T-helper 17 cell (primary cell): ENCODE measurements at places on chromosomes 12 and 14.

DNA sequence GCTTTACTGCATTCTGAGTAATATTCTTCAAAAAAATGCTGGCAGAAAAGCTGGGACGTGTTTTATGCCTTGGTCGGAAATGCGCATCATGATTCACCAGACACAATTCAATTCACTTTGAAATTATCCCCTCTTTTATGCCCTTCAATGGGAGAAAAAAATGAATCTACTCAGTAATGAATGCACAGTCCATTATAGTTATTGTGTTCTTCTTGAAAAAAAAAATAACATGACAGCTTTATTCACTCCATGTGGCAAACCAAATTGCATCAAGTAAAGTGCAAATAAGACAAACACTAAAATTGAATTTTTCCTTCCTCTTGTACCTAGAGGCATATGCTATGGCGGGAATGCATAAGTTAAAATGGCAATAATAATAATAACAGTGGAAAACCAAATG, 159.4 kb upstream of the IFNG-AS1 start:
- DNase-seq, result no peak

DNA sequence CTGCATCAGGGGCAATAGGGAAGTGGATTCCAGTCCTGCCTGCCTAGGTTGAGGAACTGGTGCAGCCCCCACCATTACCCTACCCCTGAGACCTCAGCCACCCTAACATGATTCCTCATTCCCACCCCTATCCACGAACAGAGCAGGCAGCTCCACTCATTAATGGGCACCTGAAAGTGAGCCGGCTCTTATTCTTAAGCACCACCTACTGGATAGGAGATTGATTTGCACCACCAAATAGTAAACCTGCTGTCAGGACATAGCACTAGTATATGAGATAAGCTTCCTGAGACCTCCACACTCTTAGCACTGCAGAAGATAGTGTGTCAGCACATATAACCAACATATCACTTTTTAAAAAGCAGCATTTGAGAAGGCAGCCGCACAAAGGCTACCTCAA, 573.2 kb downstream of the SOX5 start:
- no peak for DNase-seq

GRCh38 chr14:31341280-31341679, 79.1 kb downstream of the HEATR5A start:
- no peak for DNase-seq

DNA sequence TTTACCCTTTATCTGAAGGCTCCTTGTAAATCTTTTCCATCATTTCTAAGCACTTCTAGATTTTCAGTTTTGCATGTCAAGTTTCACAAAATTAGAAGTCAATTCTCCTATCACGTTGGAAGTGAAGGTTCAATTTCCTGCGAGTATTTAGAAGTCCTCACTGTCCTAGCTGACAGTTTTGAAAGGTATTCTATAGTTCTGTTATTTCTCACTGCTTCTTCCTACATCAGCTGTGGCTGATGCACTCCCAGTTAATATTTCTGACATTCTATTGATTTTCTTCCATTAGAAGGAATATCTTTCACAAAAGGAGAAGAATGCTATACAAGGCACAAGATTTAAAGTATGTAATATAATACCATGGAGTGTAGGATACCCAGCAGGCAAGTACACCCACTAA, 15.8 kb upstream of the TMCC3 start:
- no peak for DNase-seq

DNA sequence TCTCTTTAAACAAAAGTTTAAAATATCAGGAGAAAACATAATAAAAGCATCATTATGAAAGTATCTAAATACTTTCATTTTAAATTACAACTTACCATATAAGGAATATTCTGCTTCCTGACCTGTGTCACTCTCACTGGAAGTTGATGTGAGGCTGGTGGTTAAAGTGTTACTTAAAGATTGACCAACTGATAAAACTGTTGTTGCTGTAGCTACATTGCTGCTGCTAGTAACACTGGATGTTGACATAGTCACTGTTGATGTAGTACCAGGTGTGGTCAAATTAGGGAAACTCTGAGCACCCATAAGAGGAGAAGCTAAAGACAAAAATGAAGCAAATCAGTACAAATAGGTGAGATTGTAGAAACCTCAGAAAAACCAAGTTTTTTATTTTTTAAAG, 79.9 kb downstream of the HECTD1 start:
- DNase-seq, result no peak

- no peak for DNase-seq
Observed at GRCh38 chr12:14825256-14825655, 11.3 kb upstream of the SMCO3 start.

DNA sequence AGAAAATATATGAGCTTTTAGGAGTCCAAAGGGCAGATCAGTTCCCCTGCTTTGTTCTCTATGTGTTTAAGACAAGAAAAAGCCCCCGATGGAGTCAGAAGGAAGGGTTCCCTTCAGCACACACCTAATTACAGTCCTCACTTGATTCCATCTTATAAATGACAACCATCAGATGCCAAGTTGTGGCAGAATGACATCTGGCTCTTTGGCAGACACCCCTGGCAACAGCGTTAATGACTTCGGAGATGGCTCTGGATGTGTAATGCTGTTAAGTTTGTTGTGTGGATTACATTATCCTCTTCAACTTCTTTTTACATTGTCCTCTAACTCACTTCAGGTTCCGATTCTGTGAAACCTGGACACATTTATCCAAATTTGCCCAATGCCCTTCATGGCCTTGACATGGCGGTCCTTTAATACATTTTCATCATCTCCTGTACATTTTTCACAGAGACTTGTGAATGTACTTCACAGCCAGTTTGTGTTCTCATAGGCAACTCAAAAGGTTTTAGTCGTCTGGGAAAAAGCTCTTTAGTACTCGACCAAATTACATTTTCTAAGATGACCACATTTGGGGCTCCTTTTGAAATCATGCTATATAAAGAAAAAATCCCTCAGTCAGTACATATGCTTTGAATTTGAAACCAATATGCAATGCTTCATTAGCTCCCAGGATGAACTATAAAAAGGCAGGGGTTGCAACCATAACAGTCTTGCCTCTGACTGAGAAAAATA, 667.8 kb downstream of the NOVA1 start:
- no peak for DNase-seq

DNA sequence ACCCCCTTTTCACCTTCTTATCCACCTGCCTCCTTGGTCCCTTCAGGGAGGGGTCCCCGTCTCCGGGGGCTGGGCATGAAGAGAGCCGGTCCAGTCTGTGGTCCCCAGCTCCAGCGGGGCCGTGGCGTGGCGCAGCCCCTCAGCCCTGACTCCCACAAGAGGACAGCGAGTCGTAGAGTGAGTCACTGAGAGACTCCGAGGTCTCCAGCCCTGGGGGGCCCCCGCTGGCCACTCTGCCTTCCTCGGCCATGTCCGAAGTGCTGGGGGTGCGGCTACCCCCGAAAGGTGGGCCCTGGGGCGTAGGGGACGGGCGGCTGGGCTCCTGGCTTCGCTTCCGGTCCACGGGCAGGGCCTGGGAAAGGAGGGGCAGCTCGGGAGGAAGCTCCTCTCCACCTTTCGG, 36.5 kb downstream of the NCKAP5L start:
- no peak for DNase-seq

DNA sequence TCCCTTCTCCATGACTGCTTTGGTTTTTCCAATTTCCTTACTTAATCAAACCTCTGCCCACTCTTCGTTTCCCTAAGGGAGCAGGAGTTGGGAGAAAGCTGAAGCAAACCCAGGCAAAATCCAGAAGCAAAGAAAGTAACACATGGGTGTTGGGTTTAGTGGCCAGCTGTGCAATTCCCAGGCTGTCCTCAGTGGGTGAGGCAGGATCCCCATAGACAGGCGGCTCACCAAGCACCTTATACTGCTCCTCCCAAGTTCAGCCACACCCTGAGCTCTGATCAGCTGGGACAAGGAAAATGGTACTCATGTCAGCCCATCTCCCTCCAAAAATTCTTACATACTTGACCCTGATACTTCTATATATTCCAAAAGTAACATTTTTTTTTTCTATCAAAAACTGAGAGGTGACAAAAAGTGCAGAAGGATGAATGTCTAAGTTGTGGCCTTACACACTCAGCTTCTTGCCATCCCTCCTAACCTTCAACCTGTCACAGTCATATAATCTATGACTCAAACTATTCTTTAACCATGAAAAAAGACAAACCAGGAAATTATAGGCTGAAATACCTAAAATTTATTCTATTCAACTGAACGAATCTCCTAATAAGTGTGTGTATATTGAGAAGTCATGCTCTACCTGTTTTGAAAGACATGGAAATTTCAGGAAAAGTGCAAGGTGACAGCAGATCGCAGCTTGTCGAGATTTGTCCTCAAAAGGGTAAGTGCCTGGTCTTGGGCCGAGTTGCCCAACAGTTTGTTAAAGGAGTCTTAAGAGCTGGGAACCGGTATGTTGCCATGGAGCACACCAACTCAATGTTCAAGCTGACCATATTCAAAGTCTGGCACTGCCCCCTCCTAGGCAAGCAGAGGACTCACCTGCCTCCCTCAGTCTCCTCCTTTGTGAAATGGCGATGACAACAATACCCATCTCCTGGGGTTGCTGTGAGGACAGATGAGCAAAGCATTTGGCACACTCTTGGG, 17.6 kb upstream of the ZFP36L1 start:
- no peak for DNase-seq

DNA sequence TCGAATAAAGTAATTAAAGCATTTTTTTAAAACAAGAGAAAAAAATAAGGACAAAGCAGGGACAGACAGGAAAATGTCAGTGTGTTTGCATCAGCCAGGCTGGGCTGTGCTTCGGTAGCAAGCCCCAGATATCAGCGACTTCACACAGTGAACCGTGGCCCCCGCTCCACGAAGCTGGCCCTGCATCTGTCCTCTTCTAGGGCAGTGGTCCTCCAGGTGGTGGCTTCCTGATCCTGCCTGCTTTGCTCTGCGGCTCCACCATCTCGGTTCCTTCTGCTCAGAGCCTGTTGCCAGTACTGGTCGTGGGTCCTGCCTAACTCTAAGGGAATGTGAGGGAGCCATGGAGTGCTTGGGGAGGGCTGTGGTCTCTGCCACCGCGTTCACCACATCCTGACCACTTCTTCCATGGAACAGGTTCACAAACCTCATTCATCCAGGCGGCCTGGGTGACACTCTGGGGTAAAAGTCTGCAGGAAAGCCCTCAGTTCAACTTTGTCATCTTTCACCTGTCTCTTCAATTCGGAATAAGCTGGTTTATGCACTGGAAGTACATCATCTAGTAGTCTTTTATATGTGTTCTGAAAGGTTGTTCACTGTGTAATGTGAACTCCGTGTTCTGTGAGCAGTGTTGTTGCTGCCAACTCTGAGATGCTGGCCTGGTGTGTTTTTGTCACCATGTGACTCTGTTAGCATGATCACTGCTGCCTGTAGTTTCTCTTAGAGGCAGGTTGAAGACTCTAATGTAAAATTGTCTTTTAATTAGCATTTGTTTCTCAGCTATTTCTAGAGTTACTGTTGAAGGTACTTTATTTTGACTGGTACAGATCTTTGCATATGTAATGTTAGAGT, 47.9 kb downstream of the ANKRD9 start:
- no peak for DNase-seq

DNA sequence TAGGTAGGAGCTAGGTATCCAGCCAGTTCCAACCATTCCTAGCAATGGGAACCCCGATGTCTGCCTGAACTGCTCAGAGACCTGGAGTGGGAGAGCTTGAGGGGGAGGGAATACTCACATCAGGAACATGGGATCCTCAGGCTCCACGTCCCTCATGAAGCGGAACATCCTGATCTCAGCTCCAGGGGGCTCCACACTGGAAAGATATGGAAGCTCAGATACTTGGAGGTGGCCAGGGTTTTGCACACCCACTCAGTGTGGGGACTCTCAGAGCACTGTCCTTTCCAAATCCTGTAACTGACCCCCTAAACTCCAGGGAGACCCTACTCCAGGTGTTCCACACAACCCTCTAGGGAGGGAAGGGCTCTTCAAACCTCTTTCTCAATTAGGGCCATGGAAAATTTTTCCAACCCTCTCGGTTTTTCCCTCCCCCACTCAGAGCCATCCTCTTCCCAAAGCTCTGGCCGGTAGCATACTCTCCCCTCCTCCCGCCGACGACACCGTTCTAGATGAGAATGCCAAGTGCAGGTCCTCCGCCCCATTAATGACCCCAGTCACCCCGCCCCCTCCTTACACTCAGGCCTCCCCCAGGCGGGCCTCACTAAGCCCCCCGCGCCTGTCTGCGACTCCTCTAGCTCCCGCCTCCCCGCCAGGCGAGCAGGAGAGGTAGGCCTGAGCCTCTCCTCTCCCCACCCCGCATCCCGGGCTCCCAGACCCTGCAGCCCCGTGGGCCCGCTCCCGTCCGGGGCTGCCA, 597 bp downstream of the MLF2 start:
- DNase-seq, result no peak

GRCh38 chr12:13247596-13247995, 51.1 kb downstream of the EMP1 start:
- DNase-seq, result no peak

GRCh38 chr12:82686168-82687020, at the start of gene TMTC2:
Gene TMTC2 (plus strand): TSS chr12:82686906.
- peak; percentile 85 for DNase-seq

DNA sequence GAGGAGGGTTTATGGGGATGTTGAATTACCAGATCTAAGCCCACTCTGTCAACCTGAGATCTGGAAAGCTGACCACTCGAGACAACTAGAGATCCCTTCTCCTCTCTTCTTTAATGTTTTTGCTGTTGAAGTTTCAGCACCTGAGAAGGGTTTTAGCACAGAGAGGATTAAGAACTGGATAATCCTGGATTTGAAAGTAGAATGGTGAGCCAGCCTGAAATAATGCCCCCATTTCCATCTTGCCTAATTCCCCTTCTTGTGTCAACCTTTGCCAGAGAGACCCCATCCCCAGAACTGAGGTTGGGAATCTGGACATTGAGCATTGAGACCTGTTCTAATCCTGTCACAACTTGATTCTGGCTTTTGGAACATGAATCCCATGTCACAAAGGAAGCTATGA, 87.8 kb upstream of the RFLNA start:
- no peak for DNase-seq

- DNase-seq, result no peak
Observed at GRCh38 chr14:101223127-101223526, 319.6 kb upstream of the RTL1 start.

DNA sequence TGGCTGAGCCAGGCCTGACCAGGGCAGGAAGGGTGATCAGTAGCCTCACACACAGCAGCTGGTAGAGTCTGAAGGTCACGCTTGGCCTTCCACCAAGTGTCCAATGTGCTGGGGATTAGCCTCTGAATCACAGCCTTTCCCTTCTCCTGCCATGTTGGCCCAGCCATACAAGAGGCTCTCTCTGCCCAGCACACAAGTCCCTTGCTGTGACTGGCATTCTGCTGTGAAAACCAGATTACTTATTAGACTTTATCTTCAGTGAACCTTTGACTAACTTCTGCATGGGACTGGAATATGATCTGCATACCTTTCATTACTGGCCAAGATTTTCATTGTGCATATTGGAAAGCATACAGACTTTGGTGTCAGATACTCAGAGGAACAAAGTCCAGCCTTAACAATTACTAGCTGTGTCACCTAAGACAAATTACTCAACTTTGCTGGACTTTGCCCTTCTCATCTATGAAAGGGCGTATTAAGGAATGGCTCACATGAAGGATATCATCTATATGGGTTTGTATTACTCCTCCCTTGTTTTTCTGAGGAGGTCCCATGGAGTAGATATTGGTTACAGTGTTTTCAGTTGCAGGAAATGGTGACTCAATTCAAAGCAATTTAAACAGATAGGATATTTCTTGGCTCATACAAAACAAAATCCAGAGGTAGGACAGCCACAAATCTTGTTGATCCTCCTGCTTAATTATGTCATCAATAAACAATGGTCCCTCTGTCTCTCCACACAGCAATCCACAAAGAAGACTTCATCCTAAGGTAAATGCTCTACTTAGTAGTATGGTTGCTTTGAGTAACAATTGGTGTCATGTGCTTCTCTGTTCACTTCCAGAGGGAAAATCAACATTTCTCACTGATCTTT, 99.6 kb downstream of the DYRK2 start:
- no peak for DNase-seq
